ENCODE measurements at places on chromosomes 11 and 22.

DNA sequence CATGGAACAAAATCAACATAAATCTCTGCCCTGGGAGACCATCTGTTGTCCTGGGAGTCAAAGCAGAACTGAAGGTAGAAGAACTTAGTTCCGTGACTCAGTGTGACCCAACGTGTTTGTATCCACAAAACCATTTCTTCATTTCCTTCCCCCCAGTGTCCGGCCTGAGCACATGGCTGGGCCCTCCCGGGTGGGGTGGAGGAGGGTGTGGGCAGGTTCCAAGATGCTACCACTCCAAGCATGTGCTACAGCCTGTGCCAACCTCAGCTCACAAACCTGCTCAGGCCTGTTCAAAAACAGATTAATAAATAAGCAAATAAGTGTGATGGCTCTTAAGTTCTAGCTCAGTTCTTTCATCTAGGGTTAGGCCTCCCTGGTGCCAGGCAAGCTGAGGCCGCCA, 55.3 kb downstream of the SHANK2 start:
- no peak for DNase-seq

DNA sequence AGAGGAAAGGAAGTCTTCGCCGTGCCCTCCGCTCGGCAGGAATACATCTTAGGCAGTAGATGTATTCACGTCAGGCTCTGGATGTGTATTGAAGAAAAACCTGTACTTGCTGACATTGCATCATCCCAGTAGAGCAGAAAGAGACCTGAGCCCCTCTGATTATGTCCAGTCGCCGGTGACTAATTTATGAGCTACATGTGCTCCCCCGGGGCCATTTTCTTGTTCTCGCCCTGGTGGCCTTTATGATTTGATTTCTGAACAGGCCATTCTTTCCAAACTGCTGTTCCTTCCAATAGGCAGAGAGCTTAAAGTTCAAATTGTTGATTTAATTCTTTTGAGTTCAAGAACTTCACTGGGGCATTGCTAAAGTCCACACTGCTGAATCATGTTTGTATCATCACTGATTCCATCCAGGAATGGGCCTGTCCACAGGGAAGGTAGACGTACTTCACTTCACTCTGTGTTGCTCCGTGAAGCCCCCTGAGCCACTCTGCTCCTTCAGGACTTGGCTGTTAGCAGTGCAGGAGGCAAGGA, 137.3 kb upstream of the RASSF10 start:
- no peak for DNase-seq

- DNase-seq = no peak
Measured at GRCh38 chr11:32116668-32117067, 25.8 kb downstream of the RCN1 start.

DNA sequence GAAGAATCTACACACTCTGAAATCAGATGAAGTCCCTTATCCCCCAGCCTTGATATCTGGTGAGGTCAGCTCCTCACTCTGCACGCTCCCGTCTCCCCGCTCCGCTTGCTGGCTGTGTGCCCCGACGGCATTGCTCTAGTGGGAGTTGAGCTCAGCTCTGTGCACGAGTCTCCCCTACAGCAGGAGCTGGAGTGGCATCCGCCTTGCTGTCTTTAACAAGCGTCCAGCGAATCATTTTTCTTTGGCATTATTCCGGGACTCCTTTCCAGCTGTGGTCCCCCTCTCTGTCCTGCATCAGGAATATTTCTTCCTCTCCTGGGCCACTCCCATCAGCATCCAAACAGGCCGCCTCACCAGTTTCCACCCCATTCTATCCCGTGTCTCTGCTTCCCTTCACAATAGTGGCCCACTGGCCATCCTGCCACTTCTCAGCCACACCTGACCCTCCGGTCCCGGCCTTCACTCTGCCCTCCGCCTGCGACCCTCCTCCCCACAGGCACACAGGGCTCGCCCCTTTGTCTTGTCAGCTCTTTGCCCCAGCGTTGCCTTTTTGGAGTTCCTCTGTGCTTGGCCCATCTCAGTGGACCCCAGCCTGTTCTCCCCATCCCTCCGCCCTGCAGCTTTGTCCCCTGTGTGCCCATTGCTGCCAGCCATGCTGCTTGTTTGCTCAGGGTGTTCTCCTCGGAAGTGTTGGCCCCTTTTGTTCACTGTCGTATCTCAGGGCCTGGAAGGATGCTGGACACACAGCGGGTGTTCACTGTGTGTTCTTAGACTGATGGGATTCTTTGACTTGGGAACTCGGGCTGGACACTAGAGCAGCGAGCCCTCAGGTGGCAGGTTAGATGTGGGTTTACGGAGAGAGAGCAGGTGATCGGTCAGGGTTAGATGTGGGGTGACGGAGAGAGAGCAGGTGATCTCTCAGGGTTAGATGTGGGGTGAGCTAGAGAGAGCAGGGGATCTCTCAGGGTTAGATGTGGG, 441.8 kb downstream of the TBC1D22A start:
- DNase-seq = no peak

DNA sequence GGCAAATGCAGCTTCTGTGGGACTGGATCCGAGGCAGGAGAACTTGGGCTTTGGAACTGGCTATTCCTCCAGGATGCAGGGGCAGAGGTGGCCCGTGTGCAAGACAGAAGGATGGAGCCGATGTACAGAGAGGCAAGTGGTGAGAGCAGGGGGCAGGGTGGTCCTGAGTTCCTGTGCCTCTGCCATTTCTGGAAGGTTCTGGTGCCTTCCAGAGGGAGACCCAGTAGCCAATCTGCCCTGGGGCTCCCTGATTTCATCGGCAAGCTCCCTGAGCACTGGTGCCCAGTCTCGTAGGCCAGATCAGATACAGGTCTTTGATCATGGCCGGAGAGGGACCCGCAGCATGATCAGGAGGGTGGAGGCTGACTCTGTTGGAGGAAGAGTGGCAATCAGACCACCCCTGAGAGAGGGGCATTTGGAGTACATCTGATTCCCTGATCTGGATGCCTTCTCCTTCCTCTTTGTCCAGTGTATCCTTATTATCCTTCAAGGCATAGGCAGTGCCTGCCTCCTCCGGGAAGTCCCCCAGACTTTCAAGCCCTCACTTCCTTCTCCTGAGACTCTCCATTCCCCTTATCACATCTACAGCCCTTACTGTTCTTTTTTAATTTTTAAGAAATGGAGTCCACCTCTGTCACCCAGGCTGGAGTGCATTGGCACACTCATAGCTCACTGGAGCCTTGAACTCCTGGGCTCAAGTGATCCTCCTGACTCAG, 9.7 kb downstream of the MRGPRD start:
- DNase-seq = no peak

GRCh38 chr22:47705350-47705749, 942.9 kb downstream of the TBC1D22A start:
- no peak for DNase-seq

DNA sequence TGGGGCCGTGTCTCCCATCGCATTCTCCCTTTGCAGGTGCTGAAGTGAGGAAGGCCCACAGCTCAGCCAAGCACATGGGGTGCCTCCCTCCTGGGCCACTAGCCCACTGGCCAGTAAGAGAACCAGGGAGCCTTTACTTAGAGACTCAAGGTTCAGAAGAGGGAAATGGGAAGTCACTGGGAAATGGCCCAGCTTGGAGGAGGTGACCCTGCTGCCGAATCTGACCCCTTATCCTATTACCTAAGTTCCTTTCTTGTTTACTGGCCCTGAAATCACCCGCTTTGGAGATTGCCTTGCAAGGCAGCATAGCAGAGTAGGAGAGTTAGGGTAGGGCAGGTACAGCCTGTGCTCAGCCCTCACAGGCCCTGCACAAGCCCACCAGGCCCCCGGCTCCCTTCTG, 24.4 kb downstream of the UPB1 start:
- DNase-seq = no peak

GRCh38 chr11:119912229-119912628, 183.2 kb upstream of the NECTIN1 start:
- no peak for DNase-seq

DNA sequence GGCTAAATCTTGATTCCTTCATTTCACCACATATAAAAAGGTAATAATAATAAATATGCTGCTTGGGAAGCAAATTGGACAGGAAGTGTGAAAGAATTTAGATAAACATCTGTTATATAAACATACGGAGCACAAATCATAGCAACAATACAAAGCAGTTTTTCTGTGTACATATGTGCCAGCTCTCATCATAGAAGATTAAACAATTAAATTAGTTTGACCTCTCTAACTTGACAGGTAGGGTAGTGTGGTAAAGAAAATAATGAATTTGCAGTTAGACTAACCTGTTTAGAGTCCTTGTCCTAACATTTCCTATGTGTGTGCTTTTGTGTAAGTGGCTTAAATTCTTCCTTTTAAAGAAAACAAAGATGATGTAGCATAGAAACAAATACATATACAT, 995.7 kb upstream of the TENM4 start:
- DNase-seq = no peak

- DNase-seq = no peak
Measured at GRCh38 chr22:22902247-22903001, 14.8 kb downstream of the IGLL5 start.

GRCh38 chr11:107780136-107780535, 68.3 kb upstream of the SLN start:
- DNase-seq = no peak

DNA sequence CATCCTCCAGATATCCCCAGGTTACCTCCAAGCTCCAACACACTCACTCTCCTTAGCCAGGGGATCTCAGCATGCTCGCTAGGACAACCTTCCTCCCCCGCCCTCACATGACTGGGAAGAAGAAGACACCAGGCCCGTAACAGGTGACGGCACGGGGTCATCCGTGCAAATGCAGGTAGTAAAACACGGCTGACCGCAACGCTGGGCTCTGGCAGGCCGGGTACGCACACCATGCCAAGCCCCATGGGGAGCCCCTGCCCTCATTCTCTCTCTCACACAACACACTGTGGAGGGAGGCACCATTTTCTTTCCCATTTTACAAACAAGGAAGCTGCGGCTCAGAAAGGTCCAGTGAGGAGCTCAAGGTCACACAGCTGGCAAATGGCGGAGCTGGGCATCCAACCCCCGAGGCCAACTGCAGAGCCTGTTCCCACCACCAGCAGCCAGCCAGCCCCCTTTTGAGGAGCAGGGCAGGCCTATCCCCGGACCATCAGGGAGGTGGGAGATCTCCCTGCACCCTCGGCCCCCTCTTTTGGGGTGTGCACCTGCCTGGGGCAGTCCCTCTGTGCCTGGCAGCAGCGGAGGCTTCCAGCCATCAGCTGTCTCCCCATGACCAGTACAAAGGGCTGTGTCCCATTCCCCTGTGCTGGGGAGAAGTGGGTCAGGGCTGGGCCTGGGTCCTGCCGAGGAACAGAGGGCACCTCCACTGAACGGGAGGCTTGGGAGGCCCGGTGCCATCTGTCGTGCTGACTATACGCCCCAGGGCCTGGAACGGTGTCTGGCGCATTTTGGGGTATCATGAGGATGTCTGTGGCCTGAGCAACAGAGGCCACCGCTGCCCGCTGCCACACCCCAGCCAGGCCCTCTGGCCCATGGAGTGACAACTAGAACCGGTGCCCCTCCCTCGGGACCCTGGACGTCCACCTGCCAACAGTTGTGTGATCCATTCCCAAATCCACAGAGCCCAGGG, 280.9 kb downstream of the CTTN start:
- DNase-seq = no peak

DNA sequence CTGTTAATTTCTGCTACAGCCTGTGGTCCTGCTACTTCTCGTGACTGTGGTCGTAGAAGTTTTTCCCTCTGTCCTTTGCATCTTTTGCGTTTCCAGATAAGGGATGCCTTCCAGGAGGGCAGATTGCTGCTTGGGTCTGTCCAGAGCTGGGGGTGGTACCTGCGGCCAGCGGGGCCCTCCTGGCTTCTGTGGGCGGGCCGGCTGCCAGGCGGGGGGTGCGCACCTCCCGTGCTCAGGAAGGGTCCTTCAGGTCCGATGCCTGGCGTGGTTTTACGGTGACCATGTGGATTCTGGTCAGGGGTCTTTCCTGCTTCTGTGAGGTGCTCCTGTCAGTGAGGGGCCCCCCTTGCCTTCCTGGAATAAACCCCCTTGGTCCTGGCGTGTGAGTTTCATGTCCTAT, 84.8 kb downstream of the KCNQ1 start:
- DNase-seq = no peak

- DNase-seq = no peak
Measured at GRCh38 chr11:102391549-102392237, 44.7 kb downstream of the BIRC2 start.

GRCh38 chr11:9574622-9575259, 1.3 kb downstream of the WEE1 start:
- DNase-seq = no peak

DNA sequence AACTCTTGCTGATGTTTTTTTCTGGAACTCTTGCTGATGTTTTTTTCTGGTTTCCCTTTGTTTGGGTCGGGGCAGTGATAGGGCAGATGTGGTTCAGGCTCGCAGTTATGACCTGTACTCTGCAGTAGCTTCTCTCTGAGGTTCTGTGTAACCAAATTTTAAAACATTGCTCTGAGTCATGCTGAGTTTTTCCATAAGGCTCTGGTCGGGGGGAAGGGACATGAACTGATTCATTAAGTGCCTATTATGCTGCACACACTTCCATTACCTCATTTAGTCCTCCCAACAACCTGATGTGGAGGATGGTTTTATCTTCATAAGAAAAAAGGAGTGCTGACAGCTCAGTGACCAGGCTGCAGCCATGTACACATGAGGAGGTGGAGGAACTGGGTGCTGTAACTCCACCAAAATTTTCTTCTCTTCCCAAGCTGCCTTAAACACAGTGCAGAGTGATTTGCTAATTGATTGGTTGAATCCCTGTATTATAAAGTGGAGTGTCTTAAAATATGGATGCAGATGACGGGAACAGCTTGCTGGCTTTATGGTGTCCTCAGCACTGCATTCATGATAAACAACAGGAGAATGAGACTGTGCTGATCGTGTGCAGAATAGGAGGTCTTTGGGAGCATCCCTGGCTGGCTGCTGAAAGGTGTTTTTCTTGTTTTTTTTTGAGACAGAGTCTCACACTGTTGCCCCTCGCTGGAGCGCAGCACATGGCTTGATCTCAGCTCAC, 19.1 kb downstream of the TNRC6B start:
- no peak for DNase-seq

- DNase-seq = peak; percentile 28
Measured at GRCh38 chr11:113532697-113533424, 57.7 kb upstream of the DRD2 start.

DNA sequence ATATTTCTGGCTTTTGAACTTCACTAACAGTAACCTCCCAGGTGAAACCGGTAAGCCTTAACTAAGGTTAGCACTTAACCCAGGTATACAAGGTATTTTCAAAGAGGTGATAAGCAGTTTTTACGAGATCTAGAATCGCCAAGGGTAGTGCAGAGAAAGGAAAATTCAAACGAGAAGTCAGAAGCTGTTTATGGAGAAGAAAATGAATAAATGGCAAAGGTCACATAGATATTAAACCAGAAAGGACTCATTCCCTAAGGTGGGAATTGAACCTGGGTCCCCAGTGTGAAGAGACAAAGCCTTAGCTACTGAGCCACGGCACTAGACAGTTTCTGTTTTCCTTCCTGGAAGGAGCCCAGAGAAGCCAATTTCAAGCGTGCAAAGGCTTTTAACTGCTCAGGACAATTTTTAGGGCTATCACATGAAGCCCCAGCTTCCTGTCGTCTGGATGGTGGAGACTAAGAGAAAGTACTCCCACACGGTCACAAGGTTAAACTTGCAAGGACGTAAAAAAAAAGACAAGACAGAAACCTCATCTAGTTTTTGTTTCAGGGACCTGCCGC, 5.7 kb upstream of the C1QTNF6 start:
- peak; percentile 47 for DNase-seq

Data from CD4-positive, alpha-beta T cell treated with Interleukin-15 for 1 hour (primary cell).